ENCODE measurements at places on chromosomes 4 and X.

DNA sequence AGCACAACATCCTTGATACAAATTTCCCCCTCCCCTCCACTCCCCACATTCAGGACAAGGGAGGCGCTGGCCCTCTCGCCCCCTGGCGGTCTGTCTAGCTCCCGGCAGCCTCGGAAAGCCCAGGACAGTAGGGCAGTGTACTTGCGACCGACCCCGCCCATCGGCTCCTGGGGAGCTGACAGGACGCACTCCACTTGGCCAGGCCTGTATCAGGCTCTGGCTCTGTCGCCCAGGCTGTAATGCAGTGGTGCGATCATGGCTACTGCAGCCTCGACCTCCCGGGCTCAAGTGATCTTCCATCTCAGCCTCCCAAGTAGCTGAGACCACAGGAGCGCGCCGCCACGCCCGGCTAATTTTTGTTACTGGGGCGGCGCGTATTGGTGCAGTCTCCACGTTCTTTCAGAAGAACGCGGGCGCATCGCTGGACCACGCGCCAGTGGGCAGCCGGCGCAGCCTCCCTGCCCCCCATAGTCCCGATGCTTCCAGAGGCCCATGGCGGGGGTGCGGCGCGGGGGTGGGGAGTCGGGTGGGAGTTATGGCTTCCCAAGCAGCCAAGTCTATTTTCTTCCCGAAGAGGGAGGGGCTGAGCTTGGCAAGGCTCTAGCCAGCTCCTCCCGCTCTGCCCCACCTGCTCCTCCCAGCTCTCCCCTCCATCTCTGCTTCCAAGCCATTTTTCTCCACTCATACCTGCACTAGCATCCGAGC, 7.8 kb upstream of the AKAP14 start:
- no peak for DNase-seq

GRCh38 chrX:84188320-84188834, 378 bp upstream of the RPS6KA6 start:
- DNase-seq, result no peak

DNA sequence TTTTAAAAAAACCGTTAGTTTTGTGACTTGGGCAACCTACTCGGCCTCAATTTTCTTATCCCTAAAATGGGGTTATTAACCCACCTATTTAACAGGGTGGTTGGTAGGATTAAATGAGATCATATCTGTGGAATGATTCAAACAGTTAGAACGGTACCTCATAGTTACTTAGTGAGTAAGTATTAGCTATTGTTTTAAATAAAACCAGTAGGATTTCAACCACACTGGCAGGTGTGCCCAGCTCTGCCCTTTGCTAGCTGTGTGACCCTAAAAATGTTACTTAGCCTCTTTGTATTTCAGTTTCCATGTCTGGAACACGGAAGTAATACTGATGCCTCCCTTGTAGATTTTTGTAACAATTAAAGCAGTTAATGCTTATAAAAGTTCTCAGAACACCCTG, 225.8 kb upstream of the SPRY1 start:
- DNase-seq, result no peak

GRCh38 chr4:53854991-53855568, 209.3 kb downstream of the CHIC2 start:
- DNase-seq, result peak; percentile 87

GRCh38 chr4:110268352-110268751, 69.9 kb upstream of the ELOVL6 start:
- DNase-seq, result no peak

GRCh38 chrX:71941776-71942175, 31.1 kb downstream of the NHSL2 start:
- DNase-seq, result peak; percentile 52

- no peak for DNase-seq
These were observed 949.7 kb upstream of the TENM3 start for GRCh38 chr4:181293541-181293940.

DNA sequence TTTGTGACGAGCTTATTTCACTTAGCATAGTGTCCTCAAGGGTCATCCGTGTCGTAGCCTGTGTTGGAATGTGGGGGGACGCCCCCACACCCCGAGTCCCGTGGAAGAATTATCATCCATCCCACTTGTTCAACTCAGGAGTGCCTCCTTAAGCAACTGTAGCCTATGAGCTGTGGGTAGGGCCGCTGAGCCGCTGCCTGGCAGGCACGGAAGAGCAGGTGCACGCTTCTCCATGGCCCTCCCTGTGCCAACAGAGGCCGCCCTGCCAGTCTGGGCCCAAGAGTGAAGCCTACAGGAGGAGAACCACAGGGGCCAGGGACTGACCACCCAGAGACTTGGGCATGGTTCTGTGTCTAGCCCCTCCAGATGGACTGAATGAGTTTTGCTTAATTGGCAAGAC, 2.3 kb upstream of the RGS12 start:
- no peak for DNase-seq

DNA sequence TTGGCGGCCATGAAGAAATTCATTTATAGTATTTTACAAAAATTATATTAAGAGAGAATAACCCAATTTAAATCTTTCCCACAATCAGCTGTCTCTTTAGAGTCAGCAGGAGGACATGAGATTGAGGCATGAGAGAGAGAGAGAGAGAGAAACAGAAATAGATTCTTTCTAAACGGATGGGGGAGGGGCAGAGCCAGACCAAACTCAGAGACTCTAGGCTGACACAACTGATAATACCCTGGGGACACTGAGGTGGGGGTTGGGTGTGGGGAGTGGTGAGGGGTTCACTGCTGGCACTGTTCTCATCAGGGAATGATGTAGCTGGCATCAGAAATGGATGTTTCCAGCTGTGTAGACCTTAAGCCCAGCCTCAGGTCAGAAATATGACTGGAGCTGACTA, 20.5 kb upstream of the HOPX start:
- DNase-seq, result no peak

- DNase-seq, result no peak
These were observed 33.3 kb upstream of the STPG2 start for GRCh38 chr4:98176531-98176930.

DNA sequence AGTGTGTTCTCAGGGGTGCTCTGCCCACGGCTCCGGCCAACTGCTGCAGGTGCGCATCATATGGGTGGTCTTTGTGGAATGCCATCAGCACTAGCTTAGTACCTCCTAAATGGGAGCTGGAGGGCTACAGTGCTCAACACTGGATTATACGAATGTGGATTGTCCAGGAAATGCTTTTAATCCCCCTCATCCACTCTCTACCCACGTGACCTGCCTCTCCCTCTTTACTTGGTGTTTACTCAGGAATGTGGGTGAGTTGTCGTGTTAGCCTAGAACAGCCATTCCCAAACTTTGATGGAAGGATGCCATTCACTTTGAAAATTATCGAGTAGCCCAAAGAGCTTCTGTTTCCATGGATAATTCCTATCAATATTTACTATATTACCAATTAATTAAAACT, 150.8 kb downstream of the PTTG2 start:
- DNase-seq, result no peak

GRCh38 chr4:26583538-26583864, 383 bp upstream of the TBC1D19 start:
- no peak for DNase-seq

- DNase-seq, result no peak
These were observed 2246.0 kb downstream of the ARAP2 start for GRCh38 chr4:33998291-33998690.

DNA sequence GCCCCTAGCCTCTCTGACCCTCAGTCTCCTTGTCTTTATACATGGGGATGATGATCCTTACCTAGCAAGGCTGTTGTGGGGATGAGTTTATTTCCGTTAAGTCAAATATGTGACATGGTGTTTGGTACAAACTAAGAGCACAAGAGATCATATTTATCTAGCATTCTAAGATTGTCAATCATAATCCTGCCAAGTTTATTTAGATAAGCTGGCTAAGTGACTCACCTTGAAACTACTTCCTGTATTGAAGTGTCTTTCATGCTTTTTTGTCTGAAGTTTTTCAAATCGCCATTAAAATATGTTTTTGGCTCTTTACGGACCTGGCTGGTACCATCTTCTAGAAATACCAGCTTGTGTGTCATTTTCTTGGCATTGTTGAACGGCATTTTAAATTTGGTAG, 30.7 kb downstream of the MAP7D3 start:
- no peak for DNase-seq

- DNase-seq, result no peak
These were observed 14.5 kb downstream of the FHDC1 start for GRCh38 chr4:152950402-152951274.

GRCh38 chr4:169766741-169767140, 9.0 kb upstream of the HPF1 start:
- DNase-seq, result no peak

- DNase-seq, result no peak
These were observed 111.7 kb downstream of the LINC00632 start for GRCh38 chrX:140821280-140821679.

- peak; percentile 20 for DNase-seq
These were observed 129.6 kb downstream of the ANK2 start for GRCh38 chr4:113179091-113179490.

DNA sequence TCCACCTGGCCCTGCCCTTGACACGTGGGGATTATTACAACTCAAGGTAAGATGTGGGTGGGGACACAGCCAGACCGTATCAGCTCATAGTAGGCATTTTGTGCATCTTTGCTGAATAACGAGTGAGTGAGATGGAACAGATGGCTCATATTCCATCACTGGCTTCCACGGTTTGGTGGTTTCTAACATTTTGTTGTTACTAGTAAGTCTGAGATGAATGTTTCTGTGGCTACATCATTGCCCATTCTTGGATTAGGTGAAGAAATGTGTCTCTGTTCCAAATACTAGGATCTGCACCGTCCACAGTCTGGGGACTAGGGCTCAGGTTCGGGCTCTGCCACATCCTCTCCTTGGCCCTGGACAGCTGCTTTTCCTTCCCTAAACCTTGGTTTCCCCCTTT, 3.6 kb downstream of the ABLIM2 start:
- no peak for DNase-seq

- no peak for DNase-seq
These were observed 8.3 kb downstream of the HNRNPDL start for GRCh38 chr4:82421796-82422560.

GRCh38 chr4:88803600-88804096, 106.0 kb upstream of the NAP1L5 start:
- DNase-seq, result peak; percentile 95

DNA sequence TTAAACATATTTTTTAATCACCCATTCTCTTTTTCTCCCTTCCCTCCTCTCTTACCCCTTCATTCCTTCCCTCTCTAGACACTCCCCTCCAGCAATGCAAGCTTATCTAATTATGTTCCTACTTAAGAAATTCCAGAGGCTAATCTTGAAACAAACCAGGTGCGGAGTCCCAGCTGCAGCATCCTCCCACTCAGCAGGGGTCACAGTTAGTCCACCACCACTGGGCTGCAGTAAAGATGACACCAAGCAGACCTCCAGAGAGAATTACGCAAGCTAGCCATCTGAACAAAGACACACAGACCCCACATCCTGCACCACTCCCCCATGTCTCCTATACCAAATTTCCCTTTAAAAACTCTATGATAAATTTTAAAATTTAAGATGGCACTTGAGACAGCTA, 13.9 kb upstream of the SEC24B start:
- DNase-seq, result no peak

DNA sequence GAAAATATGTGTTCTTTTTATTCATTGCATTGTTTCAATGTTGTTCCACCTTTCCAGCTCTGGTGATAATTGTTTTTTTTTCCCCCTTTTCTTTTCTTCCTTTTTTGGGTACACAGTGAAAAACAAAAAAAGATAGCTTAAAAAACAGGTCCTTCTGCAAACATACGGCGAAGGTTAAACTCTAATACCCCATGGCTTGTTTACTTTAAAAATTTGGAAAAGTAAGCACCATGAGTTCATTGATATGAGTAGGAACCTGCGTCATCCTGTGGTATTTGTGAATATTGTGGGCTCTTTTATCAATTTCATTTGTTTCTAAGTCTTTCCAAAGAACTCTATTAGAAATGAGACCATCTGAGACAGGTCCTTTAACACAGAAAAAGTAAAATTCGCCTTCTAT, 123.5 kb downstream of the CHRNA9 start:
- DNase-seq, result no peak

GRCh38 chr4:65393078-65393477, 277.2 kb downstream of the EPHA5 start:
- DNase-seq, result no peak
